ENCODE measurements at places on chromosomes 11 and 22. TPM values are rescaled to one million over a fixed set of nuclear protein-coding genes. Genes with fewer than 3 reads are reported as not detected.

NUMA1 gene
- 310 TPM for total RNA-seq

SBF2 gene
- 56.1 TPM for total RNA-seq

MUC6 gene
- not detected for total RNA-seq

GLB1L3 gene
- total RNA-seq: 0.32 TPM

RAG2 gene
- total RNA-seq: not detected

SLC37A2 gene
- 7.6 TPM for total RNA-seq

ZDHHC24 gene
- 16.2 TPM for total RNA-seq

BEST1 gene
- 2.2 TPM for total RNA-seq

CHST1 gene
- total RNA-seq: 3.5 TPM

RCOR2 gene
- total RNA-seq: not detected

RNF169 gene
- total RNA-seq: 16.2 TPM

ANKK1 gene
- total RNA-seq: 0.17 TPM

CREB3L1 gene
- 1.3 TPM for total RNA-seq

ZNF215 gene
- total RNA-seq: 0.17 TPM

LGR4 gene
- total RNA-seq: 37.6 TPM

HBB gene
- total RNA-seq: 6.6 TPM

Measured in esophagus muscularis mucosa (tissue), 4 donors.